Hematopoietic multipotent progenitor cell (in vitro differentiated cells): ENCODE measurements at places on chromosomes 3 and 15.
A peak's percentile ranks its signal among the peaks of the same experiment; 100 is the strongest.

- DNase-seq = no peak
Observed at GRCh38 chr3:87037652-87038051, 46.7 kb upstream of the VGLL3 start.

DNA sequence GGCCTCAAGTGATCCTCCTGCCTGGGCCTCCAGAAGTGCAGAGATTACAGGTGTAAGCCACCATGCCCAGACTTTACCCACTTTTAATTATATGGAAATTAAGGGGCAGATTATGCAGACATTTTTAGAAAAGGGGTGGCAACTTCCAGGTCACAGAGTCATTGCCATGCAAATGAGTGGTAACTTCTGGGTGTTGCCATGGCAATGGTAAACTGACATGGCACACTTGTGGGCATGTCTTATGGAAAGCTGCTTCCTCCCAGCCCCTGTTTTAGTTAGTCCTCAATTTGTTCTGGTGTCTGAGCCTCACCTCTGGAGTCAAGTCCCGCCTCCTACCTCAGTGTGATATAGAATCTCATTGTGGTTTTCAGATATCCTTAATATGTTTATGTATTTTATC is 49.7 kb downstream of the PCNP start:
- DNase-seq = no peak

DNA sequence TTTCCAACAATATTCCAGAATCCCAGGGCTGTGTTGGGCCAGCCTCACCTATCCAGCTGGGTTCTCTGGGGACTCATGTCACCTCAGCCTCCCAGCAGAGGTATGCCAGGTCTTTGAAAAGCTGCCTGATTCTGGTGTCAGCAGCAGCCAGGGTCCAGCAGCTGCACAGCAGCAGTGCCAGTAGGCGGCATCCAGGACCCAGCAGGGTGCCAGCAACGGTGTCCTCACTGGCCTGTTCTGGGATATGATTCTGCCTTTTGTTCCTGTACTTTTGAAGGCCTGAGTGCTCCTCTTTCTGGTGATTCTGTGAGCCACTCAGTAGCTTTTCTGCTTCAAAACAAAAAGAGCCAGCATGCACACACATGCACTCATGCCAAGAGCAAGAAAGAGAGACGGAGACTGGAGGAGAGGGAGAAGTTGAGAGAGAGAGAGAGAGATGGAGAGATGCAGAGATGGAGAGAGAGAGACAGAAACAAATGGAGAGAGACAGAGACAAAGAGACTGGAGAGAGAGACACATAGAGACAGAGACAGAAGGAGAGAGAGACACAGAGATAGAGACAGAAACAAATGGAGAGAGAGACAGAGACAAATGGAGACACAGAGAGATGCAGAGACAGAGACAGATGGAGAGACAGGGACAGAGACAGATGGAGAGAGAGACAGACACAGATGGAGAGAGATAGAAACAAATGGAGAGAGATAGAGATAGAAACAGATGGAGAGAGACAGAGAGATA is 205.7 kb downstream of the UACA start:
- DNase-seq = no peak

DNA sequence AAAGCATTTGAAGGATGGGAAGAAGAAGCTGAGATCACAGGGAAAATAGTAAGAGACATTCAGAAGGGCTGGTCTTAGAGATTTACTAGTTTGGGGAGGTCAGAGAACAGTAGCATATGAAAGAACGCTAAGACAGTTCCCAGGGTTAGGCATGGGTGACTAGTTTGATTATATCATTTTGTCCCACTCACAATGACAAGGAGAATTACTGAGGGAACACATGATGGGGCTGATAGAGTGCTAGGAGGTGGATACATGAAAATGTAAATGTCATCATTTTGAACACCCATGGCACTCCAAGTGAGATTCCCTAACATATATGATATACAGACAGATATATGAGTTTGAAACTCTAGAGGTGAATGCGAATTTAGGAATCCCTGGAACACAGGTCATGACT is 9.3 kb upstream of the TARS3 start:
- no peak for DNase-seq

DNA sequence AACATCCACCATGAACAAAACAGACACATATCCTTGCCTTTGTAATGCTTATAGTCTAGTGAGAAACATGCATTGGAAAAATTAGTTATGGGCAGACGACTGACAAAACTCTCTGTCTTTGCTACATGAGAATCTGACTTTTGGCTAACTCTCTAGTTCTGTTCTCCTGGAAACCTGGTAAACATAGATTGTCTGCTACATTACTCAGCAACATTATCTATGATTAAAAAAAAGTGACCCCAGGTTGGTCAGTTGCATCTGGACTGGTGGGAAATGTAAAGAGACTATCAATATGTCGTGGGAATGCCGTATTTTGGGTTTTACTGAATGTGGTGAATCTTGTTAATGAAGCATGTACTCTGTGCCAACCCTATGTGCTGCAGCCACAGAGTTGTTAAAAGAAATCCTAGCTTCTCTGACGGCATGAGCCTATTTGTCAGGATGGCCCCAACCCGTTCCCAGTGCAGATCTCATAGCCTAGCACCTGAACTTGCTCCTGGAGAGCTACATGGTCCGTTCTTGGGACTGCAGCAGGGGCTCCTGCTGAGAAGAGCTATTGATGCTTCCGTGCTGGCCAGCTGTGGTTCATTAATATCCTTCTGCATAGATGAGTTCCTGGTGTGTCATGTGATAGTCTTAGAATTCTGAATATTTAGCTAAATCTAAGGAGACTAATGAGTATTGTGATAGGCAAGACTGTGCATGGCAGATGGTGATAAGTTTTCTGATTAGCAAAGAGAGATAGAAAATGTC is 311.7 kb upstream of the ZNF717 start:
- DNase-seq = no peak

GRCh38 chr15:101070024-101070423 is 150.9 kb downstream of the LRRK1 start:
- DNase-seq = no peak

DNA sequence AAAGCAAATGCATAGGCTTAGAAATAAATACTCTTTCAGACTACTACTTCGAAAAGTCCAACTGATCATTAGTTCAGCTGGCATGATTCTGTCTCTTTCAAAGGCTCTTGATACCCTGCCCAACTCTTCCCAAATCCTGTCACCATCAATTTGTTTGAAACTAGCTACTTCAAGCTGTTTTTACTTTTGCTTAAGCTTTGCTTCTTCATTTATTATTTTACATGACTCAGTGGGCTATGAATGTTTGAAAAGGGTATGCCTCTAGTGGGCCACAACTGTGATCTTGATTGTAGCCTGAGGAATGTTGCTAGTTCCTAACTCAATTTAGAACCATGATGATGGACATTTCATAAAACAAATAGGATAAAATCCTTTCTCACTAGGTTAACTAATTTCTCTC is 340.8 kb downstream of the NAALADL2 start:
- DNase-seq = no peak

DNA sequence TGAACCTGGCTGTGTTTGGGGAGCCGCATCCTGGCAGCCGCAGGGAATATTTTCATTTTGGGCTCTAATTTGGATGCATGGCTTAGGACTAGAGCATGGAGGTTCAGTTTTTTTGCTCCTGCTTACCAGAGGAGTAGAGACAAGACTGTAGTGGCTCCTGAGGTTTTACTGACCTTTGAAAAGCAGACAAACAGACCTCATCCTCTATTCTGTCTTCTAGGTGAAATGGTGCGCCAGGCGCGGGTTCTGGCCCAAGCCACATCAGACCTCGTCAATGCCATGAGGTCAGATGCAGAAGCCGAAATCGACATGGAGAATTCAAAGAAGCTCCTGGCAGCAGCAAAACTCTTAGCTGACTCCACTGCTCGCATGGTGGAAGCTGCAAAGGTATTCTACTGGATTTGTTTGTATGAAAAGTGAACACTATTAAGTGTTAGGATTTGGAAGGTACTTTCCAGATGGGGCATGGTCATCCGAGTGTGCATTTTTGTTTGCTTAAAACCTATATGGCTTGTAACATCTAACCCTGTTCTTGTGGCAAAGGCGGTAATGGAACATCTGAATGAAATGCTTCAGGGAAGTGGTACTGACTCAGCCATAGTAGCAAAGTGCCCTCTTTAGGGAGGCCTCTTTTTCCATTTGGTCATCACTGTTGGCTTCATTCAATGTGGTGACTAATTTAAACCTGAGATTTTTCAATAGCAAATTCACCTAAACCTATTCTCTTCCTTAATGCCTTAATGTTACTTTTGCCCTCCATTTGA is 330.7 kb upstream of the TPM1 start:
- no peak for DNase-seq

GRCh38 chr15:30979457-30979856 is 12.0 kb downstream of the MTMR10 start:
- no peak for DNase-seq

- DNase-seq = no peak
Observed at GRCh38 chr3:86740751-86741150, 250.2 kb downstream of the VGLL3 start.

GRCh38 chr15:99668533-99669182 is 64.6 kb downstream of the LYSMD4 start:
- no peak for DNase-seq

GRCh38 chr15:82540055-82540983 is at the start of gene RPS17:
Gene RPS17 (minus strand): TSS chr15:82540457. CDS start chr15:82540428, 29 bp downstream.
- peak; percentile 98 for DNase-seq

- DNase-seq = no peak
Observed at GRCh38 chr3:23619705-23620637, 185.8 kb upstream of the UBE2E1 start.

DNA sequence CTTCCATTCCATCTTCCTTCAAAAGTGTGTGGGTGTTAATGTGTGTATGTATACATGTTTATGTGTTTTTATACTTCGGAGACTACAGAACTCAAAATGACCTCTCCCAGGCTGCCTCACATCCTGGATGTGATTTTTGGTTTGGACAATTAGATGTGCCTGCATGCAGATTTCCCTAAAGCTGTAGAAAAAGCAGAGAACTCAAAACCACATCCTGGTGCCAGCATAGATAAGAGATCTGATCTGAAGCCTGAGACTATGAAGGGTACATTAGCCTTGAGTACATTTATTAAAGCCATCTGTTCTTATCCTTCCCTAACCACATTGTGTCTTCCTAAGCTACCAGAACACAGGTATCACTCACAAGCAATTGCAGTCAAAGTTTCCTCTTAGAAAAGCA is 319.4 kb upstream of the RASGRP1 start:
- DNase-seq = peak; percentile 70

- no peak for DNase-seq
Observed at GRCh38 chr3:177746337-177746933, 549.2 kb upstream of the TBL1XR1 start.

- no peak for DNase-seq
Observed at GRCh38 chr15:27238209-27238608, 267.2 kb downstream of the GABRG3 start.

GRCh38 chr3:66236281-66236680 is 15.5 kb downstream of the SLC25A26 start:
- DNase-seq = no peak
